CD4-positive, alpha-beta T cell treated with Interleukin-10 for 1 hour (primary cell): ENCODE measurements at places on chromosomes 1 and 21.

DNA sequence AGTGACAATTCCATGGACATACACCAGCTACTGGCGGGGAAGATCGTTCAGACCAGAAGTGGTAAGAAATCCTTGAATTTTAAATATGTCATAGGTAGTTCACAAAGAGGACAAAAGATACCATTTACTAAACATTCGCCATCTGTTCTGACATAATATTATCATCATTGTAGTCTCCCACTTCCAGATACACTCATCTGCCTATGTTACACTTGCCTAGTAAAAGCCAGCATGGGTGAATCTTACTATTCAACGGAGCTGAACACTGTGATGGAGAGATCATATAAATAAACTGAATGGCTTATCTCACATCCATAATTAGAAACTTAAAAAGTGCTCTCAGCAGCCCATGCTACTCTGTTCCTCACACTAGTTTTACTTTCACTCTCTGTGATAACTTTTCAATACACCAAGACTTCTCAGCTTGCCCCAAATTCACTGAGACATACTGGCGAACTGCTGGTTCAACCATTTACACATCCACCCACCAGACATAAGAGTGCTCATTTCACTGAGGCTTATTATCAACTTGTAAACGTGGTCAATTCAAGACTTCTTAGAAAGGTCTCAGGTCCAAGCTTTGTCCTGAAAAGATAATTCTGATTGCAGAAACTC, 463 bp upstream of the PRRC2C start:
- DNase-seq, result no peak

- DNase-seq, result peak; percentile 58
Observed at GRCh38 chr1:172533513-172534151, 682 bp downstream of the SUCO start.

DNA sequence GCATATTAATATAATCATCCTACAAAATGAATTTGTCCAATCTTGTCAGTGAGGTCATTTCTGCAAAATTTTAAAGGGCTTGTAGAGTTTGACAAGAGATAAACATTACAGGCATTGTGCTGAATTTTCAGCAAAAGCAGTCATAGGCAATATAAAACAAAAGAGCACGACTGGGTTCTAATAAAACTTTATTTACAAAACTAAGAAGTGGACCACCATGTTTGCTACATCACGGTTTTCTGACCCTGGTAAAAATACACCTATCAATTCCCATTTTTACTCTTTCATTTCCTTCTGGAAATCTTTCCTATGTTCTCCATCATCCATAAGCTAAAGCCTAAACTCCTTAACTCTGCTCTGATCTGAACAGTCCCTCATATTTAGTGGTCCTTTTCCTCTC, 229.8 kb upstream of the SGIP1 start:
- DNase-seq, result no peak

DNA sequence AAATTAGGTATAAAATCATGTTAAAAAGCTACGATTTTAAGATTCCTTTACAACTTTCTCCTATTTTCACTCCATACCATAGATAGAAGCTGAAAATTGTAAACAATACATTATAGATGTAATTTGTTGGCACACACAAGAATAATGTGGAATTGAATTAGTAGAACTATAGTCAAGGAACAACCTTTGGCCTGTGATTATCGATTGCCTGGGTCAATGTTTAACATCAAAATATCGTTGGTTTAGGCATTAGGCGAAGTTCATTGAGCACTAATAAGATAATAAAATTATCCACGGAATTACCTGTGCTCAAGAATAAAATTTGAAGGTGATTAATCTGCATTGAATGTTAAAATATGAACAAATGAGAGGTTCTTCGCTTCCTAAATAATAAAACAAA, 455.1 kb upstream of the ZP4 start:
- no peak for DNase-seq

GRCh38 chr1:210043058-210043457, 105.0 kb downstream of the SYT14 start:
- DNase-seq, result no peak

DNA sequence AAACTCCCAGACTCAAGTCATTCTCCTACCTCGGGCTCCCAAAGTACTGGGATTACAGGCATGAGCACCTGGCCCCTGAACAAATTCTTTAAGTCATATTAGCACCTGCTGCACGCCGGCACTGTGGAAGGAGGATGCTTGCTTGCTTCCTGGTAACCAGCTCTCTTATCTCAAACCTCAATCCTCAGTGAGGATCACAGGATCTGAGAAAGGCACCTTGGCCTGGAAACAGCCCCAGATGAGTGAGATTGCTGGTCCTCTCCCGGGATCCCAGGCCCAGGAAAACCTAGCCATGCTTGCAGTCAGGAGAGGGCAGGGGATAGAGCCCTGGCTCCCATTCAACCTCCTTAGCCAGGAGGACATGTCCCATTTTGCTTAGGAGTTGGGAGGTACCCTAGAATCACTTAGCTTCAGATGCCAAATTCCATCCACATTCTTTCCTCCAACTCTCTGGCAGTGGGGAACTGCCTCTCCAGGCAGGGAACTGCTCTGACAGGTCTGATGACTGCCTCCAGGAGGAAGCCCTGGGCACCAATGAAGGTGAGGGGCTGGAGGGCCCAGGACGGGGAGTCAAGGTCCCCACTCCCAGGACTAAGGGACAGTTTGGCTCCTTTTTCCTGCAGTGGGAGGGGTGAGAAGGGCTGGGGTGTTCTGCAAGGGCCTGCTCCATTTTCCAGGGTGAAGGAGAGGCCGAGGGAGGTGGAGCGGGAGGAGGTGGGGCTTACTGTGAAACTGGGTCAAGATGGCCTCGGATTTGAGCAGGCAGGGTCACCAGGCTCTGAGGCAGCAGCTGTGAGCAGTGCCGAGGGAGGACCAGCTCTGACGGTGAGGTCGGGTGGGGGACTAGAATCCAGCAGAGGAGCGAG, 9.5 kb downstream of the GPR37L1 start:
- no peak for DNase-seq

GRCh38 chr1:2212274-2212531, 15.9 kb upstream of the SKI start:
- DNase-seq, result no peak

- DNase-seq, result no peak
Observed at GRCh38 chr21:34673006-34673405, 4.2 kb downstream of the CLIC6 start.

- DNase-seq, result no peak
Observed at GRCh38 chr1:92709738-92710137, 75.2 kb downstream of the EVI5 start.

DNA sequence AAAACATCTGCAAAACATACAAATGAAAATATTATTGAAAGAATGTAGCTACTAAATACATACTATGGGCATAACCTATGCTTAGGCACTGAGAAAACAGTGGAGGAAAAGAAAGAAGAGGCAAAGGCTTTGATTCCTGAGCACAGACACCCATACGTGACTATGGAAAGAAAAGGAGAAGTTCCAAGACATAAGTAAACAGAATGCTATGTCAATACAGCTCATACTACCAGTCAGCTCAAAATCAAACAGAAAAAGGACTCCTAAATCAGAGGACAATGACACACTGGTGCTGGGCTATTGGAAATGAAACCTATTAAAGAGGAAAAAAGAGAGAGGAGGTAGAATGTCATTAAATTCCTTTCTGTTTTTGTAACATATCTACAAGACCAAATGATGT, 225.4 kb downstream of the SMYD3 start:
- DNase-seq, result no peak

DNA sequence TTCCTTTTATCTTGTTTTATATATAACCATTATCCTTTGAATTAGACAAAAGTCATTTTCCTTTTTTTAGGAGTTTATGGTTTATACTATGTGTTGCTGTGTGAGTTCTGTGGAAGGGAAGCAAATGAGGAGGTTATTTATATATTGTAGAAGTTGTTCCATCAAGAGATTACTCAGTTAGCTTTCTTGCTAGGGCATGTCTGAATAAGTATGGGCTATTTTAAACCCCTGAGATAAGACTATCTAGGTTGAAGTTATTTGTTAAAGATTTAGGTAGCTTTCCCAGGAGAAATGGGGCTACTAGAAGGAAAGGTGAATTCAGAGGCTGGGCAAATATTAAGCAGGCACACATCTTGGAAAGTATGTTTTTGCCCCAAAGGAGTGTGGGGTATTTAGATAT, 16.1 kb upstream of the VAMP4 start:
- no peak for DNase-seq

DNA sequence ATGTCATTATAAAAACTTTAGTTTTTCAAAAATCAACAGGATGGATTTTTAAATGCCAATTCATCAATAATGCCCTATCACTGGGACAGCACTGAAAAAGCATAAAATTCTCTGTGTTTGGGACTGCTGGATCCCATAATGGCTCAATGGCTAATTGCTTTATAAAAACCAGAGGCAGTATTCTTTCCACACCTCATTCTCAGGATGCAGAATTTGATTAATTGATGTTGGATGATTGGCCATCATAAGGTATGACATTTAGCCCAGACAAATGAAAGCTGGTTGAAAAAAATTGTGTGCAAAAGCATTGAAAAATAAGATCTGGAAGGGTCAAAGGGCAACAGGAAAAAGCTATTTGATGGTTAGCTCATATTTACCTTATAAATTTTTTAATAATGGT, 362.2 kb upstream of the SNX7 start:
- no peak for DNase-seq

DNA sequence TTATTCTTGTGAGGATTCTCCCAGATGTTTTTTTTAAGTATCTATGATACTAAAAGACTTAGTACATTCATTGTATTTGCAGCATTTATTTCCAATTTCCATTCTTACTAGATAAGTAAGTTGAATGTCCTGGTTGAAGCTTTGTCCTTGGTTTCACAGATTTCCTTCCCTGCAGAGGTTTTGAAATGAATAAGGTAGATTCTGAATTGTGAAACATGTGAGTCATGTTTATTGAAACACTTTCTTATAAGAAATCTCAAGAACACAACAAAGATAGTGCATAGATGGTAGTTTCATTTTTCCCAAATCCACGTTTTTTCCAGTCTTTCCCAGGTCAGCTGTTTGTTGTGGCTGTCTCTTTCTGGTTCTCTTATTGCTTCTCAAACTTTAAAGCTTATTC, 24.8 kb downstream of the GABPA start:
- no peak for DNase-seq

GRCh38 chr1:6500544-6501278, 9.2 kb upstream of the PLEKHG5 start:
- no peak for DNase-seq

GRCh38 chr1:3366126-3367051, 88.1 kb upstream of the ARHGEF16 start:
- DNase-seq, result no peak

DNA sequence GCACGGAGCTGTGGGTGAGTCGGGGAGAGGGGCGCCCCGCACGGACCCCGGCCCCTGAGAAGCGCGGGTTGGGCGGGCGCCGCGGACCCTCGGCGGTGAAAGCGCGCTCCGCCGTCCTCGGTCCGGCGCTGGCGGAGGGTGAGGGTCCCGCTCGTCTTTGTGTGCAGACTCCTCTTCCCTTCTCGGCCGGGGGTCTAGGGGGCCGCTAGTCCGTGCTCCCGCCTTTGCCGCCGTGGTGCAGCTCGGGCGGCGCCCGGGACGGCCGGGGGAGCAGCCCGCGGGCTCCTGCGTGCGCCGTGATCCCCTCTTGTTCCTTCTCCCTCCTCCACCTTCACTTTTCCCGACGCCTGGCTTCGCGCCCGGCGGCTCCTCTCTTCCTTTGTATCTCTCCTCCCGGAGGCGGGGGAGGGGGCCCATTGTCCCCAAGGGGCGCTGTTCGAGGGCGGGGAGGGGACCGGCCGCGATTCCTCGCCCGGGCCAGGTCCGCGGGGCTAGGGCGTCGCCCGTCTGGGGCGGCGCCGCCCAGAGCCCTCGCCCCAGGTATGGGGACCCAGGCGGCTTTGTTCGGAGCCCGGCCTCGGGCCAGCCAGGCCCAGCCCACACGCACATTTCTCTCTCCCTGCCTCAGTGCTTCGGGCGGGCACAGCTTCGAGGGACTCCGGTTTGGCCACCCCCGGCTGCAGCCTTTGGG, 519 bp downstream of the FNBP1L start:
- DNase-seq, result peak; percentile 10

DNA sequence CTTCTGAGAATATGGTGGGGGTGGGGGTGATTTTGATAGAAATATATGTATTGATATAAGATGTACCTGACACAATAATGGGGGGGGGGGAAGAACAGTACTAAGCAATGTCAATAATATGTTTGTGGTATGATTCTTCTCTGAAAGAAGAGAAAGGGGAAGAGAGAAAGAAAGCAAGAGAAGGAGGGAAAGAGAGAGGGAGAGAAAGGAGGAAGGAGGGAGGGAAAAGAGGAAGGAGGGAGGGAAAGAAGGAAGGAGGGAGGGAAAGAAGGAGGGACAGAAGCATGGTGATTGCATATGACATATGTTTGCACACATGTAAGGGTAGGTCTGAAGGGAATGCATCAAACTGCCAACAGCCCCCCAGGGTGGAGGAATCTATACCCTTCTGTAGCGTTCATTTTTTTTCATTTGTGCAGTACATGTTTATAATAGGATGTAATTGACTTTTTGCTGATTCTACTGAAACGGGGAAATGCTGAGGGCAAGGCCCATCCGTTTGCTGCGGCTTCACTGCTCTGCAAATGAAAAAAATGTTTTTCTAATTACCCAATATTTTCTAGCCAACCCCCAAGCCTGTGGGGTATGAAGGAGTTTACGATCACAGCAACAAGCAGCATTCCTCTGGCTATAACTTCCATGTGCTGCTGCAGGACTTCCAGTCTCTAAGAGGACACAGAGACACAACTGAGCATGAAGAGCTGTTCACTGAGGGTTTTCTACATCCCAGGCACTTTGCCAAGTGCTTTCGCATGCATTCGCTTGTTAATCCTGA, 119.3 kb upstream of the ZC3H12A start:
- DNase-seq, result no peak

DNA sequence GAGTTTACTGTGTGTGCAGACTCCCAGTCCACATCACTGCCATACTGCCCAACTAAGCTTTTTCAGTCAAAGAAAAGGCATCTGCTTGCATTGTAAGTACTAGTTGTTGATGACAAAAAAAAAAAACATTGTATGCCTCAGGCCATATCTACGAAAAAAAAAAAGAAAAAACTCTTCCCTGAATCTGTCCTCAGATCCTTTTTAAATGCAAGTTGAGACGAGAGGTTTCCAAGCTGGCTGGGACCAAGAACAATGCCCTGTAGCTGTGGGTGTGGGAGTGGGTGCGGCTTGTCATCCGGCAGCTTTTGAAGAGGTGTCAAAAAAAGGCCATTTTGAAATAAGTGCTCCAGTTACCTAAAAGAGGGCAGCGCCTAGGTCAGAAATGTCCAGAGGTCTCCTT, 29.2 kb upstream of the HHAT start:
- no peak for DNase-seq

GRCh38 chr1:169479363-169480066, 6.2 kb downstream of the SLC19A2 start:
- DNase-seq, result no peak

- DNase-seq, result no peak
Observed at GRCh38 chr1:6275826-6276782, 15.2 kb upstream of the GPR153 start.

- no peak for DNase-seq
Observed at GRCh38 chr1:28871631-28872401, 42.6 kb upstream of the EPB41 start.

DNA sequence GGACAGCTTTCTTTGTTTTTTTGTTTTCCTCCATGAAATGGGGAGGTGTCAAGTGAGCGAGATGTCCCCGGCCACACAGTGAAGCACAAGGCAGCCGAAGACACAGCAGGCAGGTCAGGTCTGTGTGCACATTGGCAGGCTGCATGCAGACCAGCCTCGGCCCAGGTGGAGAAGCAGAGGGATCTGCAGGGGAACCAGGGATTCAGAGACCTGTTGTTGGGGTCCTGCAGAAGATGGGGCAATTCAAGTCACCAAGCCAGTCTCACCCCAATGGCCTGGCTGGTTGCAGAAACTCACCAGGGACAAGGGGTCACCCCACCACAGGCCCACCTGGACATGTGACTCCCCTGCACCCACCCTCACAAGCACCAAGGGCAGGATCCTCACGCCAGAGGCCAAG, 4.0 kb upstream of the ABCG1 start:
- DNase-seq, result no peak
